ENCODE measurements at places on chromosomes 13 and 19.

DNA sequence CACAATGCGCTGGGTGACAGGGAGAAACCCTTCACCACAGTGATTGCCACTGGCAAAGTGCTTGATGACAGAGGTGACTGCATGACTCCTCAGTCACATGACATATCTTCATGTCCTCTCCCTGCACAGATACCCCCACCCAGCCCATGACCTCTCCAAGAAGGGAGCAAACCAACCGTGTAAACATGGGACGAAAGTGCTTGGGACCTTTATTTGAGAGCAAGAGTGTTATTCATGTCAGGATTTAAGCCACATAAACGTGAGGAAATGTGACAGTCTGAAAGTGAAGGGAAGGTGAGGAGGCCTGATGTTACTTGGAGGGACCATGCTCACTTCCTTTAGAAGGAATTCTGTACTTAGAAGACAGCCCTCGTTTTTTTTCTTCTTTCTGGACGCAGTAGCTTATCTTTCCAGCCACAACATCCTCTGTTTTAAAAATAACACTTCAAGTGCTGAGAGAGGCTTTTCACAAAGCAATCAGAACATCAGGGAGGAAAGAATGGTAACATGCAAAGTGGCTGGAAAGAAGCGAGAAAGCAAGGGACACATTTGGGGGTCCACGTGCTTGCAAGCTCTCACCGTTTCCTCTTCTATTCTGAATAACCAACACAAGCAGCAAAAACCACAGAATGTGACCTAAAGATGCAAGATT lies 35.6 kb downstream of the EPS15L1 start:
- DNase-seq: no peak

DNA sequence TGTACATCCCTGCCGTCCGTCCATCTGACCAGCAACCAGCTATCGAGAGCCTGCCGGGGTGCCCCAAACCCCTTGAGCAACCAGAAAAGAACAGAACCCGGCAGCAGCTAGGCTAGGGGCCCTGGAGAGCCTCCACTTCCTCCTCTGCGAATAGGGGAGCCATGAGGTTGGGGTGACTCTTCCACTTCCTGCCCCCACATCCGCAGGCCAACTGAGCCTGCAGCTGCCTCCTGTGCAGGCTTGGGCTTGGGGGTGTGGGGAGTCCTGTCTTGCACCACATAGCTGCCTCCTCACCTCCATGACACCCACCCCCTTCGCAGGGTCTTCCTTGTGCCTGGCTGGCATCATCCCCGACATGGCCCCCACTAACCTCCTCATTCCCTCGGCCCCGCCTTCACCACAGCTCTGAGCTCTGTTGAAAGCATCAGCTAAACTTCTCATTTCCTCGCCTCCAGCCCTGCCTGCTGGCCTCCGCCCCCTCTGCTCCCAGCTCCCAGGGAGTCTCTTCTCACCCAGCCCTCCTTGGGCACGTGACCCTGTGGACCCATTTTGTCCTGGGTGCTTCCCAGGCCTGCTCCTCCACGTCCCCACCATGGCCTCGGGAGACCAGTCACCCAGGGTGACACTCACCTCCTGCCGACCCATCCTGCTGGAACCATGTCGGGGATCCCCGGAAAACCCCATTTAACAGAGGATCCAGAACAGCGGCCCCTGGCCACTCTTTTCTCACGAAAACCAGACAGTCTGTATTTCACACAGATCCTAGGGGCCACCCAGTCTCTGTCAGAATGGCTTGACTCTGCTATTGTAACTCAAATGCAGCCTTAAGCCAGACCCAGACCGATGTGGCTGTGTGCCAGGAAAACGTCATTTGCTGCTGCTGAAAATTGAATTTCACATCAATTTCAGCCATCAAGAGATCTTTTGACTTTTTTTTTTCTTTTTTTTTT lies 50.4 kb downstream of the MYO9B start:
- DNase-seq: no peak

DNA sequence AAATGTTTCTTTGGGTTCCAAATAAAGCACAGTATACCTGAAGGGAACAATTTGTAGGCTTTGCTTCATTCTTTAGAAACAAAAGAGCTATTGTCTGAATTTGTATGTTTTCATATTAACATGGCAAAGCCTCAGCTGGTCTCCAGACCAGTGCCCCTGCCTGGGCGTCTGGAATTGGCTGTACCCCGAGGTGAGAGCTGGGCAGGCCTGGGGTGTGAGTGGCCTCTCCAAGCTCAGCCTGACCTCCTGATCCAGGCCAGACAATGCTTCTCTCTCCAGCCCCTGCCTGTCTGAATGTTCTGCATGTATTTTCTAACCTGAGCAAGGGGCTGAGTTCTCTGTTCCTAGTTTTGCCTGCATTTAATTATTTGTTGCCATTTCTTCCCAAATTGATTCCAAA lies 66.3 kb upstream of the MCF2L start:
- no peak for DNase-seq

DNA sequence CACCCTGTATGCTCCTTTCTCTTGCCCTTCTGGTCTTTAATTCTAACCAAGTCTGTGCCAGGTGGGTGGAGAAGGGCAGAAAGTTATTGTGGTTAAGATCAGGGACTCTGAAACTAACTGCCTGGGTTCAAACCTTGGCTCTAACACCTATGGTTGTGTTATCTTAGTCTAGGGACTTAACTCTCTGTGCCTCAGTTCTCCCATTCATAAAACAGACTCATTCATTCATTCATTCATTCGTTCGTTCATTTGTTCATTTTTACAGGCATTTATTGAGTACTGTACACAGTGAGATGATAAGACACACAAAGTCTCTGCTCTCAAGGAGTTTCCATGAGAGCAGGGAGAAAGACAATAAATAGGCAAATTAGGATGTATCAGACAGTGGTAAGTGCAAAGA lies 30.1 kb downstream of the SOX21 start:
- DNase-seq: no peak

DNA sequence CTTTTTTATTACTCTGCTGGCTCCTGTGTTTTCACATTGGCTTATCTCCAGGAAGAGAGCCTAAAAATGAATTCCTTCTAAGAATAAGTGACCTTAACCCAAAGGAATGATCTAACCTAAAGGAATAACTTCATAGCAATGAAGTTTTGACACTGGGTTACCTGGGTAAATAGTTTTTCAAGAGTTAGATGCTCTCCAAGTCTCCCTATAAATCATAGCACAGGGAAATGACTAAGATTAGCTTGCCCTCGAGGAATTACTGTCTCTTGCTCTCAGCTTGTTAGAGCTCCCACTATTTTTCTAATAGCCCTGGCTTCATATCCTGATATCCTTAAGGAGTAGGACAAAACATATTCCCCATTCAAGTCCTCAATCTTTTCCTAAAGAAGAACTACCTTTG lies 66.3 kb downstream of the SPRY2 start:
- no peak for DNase-seq

GRCh38 chr13:107117327-107118012 lies 549.5 kb upstream of the ARGLU1 start:
- no peak for DNase-seq

GRCh38 chr13:112900226-112900600 lies 68.8 kb upstream of the MCF2L start:
- DNase-seq: no peak

GRCh38 chr13:21233086-21233485 lies 56.6 kb downstream of the MRPL57 start:
- no peak for DNase-seq

GRCh38 chr13:25778808-25779305 lies 273.0 kb downstream of the SHISA2 start:
- no peak for DNase-seq

- no peak for DNase-seq
Measured at GRCh38 chr13:113648216-113648610, 9.8 kb downstream of the ATP4B start.

DNA sequence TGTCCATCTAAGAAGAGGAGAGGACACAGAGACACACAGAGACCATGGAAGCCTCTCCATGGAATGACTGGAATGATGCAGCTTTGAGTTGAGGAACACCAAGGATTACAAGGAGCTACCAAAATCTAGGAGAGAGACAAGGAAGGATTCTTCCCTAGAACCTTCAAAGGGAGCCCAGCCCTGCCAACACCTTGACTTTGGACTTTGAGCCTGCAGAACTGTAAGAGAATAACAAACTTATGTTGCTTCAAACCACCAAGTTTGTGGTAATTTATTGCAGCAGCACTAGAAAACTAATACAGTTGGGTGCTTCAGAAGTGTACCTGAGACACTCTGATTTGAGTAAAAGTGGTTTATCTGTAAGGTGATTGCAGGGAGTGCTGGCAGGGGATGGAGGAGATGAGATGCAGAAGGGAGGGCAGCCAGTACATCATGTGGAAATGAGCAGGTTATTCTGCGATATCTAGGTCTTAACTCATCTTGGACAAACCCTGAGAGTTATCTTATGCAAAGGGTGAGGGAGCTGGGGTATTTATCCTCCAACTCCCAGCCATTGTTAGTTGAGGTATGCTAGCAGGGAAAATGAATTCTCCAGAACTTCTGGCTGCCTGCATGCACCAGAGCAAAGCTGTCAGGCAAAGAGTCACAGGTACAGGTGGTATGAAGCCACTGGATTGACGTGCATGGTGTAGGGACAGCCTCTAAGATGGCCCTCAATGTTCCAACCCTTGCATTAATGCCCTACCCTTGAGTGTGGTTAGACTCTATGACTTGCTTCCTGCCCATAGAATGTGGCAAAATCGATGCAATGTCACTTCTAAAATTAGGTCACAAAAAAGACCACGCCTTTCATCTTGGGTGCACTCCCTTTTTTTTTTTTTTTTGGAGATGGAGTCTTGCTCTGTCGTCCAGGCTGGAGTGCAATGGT lies 31.3 kb upstream of the ADGRL1 start:
- DNase-seq: no peak

GRCh38 chr19:33902395-33902794 lies 105.7 kb downstream of the KCTD15 start:
- no peak for DNase-seq

DNA sequence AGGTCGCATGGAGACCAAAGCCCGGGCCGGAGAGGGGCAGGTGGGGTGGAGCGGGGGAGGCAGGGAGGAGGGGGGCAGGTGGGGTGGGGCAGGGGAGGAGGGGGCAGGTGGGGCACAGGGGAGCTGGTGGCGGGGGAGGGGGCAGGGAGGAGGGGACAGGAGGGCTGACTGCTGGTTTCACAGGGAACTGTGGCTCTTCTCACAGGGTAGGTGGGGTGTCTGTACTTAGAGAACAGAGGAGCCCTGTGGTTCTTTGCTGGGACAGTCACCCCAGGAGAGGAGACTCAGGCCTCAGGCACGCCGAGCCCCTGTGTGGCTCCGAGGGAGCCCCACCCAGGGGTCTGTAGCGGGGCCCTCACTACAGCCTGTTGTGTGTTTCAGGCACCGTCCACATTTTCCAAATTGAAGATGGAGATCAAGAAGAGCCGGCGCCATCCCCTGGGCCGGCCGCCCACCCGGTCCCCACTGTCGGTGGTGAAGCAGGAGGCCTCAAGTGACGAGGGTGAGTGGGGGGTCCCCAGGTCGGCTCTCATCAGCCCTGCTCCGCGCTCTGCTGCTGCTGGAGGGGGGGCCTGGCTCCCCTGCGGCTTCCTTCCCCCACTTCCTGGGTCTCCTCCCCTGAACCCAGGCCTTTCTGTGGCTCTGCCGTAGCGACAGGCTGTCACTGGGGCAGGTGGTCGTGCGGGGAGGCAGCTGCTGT lies 162.7 kb downstream of the KDM4B start:
- DNase-seq: no peak

DNA sequence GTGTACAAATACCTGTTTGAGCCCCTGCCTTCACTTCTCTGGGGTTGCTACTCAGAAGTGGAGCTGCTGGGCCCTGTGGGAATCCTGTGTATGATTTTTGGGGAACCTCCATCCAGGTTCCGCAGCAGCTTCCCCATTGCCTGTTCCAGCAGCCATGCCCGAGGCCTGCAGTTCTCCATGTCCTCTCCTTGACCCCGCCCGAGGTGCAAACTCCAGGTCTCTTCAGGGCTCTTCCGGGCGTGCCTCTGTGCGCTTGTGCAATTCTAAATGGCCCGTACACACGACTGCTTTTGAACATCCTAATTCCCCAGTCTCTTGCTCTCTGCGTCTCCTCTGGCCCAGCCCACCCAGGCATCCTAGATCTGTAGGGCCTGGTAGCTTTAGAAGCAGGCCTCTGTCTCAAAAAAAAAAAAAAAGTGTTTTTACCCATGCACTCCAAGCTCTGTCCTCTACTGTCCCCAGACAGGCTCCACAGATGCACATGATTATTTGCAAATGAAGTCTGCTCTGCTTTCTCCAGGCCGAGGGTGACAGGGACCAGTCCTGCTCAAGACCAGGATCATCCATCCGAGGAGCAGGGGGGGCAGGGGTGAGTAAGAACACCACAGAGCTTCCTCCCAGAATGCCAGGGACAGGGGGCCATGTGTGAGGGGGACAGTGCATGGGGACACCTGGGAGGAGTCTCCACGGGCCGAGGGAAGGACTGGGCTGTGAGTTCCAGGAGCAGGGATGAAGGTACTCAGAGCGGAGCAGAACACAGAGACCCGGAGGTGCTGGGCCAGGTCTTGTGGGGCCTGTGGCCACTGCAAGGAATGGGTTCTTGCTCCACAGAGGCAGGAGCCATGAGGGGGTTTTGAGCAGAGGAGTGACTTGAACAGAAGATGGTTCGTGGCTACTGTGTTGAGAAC lies 51.7 kb downstream of the SLC7A9 start:
- no peak for DNase-seq

DNA sequence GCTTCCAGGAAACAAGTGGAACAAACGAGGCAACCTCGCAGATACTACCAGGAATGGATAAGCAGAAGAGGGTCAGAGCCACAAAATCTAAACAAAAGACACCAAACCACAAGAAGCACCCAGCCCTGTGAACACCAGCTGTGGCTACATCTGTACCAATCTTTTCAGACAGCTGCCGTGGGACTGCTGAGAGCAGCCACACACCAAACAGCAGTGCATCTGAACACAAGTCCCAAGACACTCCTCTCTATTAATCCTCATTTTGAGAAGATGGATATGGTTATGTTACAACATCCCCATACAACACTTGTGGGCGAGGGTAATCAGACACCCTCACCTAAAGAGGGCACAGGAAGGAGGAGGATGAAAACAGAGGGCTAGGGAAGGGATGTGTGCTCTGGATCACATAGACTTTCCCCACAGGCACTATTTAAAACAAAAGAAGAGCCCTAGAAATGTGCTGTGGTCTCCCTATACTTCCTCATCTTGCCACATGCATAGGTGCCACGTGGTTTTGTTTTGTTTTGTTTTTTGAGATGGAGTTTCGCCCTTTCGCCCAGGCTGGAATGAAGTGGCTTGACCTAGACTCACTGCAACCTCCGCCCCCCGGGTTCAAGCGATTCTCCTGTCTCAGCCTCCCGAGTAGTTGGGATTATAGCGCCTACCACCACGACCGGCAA lies 41.6 kb upstream of the ZNF14 start:
- DNase-seq: no peak

DNA sequence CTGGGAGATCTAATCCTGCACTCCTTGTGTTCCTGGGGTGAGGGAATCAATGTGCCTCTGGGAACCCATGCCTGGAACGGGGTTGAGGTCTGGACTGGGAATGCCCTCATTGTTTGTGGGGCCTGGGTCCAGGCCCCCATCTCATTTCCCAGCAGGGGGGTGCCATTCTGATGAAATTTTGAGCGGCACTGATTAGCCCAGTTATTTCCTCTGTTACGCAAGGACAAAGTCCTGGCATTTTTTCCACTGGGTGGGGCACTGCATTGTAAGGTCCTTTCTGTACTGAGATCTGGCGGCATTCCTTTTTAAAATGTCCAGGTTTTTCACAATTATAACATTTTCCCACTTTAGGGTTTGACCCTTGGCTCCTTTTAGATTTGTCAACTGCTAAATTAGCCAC lies 14.8 kb downstream of the FPR3 start:
- no peak for DNase-seq

GRCh38 chr19:10230861-10231611 lies at the start of gene S1PR2:
Gene S1PR2, minus strand, starts transcription at chr19:10231331. Its CDS starts 6,426 bp downstream, at chr19:10224905.
- DNase-seq: no peak

- no peak for DNase-seq
Measured at GRCh38 chr19:51386882-51387520, 773 bp downstream of the LIM2 start.

All from cortex of kidney (tissue), 1 donor.